ENCODE measurements at places on chromosomes 12 and 14. TPM values are rescaled to one million over a fixed set of nuclear protein-coding genes. Genes with fewer than 3 reads are reported as not detected.

DNA sequence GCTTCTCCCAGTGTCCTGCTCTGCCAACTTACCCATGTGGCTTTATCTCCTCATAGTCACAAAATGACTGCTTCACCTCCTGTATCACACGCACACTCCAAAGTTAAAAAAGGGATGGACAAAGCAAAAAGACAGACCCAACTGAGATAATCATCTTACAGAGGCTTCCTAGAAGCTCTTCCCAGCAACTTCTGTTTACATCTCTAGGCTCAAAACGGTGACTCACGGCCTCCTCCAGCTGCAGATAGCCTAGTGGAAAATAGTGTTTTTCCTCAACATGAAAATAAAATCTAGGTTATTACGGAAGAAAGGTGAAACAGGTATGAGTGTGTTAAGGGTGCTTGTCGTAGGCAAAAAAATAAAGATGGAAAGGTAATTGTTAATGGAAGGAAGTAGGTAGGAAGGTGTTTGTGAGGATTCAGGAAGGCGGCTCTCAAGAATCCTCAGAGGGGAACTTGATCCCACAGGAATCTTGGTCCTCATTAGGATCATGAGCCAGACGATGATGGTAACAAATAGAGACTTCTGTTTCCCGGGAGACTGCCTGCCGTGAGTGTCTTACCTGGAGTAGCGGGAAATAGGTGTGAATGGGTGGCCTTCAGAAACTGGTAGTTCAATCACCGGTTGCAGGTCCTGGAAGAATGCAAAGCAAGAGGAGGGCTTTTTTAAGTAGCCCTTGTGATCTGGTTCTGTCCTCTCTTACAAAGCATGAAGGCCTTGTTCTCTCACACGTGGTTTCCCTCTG, 487.5 kb upstream of the TMEM132C start:
- H3K27ac ChIP-seq = no peak overlapping the region
- no peaks in the 10 kb centered on the region for H3K4me1 ChIP-seq
- peaks cover 10% of the 10 kb centered on the region for H3K27me3 ChIP-seq
- no peak overlapping the region for H3K4me3 ChIP-seq

M6PR gene
- total RNA-seq = 112 TPM

DNA sequence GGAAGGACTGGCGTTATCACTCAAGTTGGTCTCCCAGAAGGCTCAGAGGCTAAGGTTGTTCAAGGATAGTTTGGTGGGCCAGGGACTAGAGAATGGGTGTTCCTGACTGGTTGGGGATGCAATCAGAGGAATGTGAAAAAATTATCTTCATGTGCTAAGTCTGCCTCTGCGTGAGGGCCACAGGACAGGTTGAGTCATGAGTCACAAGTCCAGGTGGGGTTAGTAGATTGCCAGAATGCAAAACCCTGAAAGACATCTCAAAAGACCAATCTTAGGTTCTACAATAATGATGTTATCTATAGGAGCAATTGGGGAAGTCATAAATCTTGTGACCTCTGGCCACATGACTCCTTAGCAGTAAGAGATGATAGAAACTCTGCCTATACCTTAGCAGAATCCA, 220.1 kb upstream of the EEA1 start:
- H3K27ac ChIP-seq = no peak overlapping the region
- no peaks in the 10 kb centered on the region for H3K27me3 ChIP-seq
- H3K4me3 ChIP-seq = no peak overlapping the region
- no peak for DNase-seq
- no peaks in the 10 kb centered on the region for H3K4me1 ChIP-seq

GRCh38 chr12:80717856-80718255, 1.1 kb downstream of the MYF5 start:
- no peak overlapping the region for H3K27ac ChIP-seq
- H3K36me3 ChIP-seq = no peaks in the 10 kb centered on the region
- DNase-seq = no peak
- H3K4me1 ChIP-seq = peaks cover 39% of the 10 kb centered on the region

- no peaks in the 10 kb centered on the region for H3K27me3 ChIP-seq
- no peak overlapping the region for H3K4me3 ChIP-seq
- no peak for DNase-seq
- H3K27ac ChIP-seq = no peak overlapping the region
Measured at GRCh38 chr14:61631045-61631687, 64.1 kb upstream of the HIF1A start.

LRCOL1 gene
- 0.24 TPM for total RNA-seq

BDKRB2 gene
- 0.18 TPM for total RNA-seq

GRCh38 chr14:84874436-84874835, 655.5 kb upstream of the FLRT2 start:
- H3K27me3 ChIP-seq = no peaks in the 10 kb centered on the region
- peak overlapping the region; percentile 48 for H3K27ac ChIP-seq
- no peak for DNase-seq
- peaks cover 11% of the 10 kb centered on the region for H3K4me1 ChIP-seq

DNA sequence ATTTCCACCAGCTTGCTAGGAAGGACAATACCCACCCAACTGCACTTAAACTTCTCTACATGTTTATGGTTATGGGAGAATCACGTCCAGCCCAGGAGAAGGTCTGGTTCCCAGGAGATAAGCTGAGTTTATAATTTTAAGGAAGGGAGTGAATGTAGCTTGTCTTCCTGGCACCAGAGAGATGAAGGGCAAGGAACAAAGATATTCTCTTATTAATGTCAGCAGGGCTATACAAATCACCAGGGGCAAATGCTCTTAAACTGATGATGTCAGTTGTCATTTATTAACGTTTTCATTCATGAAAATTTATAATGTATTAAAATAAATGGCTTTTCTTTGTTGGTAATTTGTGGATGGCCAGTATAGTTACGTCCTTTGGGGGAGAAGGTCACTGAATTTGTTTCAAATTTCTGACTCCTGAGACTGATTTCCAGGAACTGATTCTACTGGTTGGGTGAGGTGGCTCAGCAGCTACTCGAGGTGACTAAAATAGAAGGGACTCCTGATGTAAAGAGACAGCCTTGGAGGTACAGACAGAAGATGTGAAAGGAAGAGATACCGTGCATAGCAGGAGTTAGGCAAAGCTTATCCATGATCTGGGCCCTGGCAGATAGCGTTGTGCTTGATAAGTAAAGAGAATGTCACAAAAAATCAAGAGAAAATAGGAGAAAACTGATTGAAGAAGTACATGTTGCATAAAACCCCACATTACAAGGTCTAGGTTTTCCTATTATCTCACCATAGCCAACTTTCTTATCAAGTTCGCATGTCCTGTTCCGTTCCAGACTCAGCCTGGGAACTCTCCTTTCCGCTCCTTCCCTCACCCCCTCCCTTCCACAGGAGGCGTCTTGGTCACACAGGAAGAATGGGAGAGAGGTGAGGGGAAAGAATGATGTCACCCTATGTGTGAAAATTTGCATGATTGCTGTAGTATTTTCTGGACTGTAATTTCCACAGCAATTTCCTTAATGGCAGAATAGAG, 367.1 kb upstream of the FAR2 start:
- H3K4me1 ChIP-seq = peaks cover 4% of the 10 kb centered on the region
- H3K36me3 ChIP-seq = no peaks in the 10 kb centered on the region
- H3K4me3 ChIP-seq = no peak overlapping the region
- H3K27me3 ChIP-seq = no peaks in the 10 kb centered on the region
- no peak for DNase-seq

DNA sequence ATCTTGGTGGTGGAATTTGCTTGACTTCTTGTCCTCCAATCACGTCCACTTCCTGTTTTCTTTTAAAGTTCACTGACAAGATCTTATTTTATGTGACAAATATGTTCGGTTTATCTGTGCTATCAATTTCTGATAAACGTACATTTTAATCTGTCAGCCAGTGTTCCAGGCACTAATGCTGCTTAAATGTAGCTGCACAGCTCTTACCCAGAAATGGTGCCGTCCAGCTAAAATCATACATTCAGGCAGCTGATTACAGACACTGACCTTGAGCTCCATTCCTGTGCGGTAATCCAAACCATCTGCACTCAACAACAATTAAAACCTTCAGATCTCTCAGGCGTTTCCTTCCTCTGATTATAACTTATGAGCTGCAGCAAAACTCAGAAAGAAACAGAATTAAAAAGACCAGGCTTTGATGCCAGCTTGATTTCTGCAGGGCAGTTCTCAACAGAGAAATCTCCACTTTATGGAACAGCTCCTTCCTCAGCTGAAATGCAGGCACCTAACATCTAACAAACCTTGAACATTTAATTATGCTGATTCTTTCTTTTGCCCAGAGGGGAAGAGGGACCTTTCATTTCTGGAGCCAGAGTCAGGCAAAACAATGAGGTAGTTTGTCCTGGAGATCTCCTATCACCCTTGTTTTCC, 26.4 kb upstream of the RASSF3 start:
- H3K4me1 ChIP-seq = peaks cover 27% of the 10 kb centered on the region
- H3K27ac ChIP-seq = no peak overlapping the region
- peaks cover 30% of the 10 kb centered on the region for H3K27me3 ChIP-seq

DNA sequence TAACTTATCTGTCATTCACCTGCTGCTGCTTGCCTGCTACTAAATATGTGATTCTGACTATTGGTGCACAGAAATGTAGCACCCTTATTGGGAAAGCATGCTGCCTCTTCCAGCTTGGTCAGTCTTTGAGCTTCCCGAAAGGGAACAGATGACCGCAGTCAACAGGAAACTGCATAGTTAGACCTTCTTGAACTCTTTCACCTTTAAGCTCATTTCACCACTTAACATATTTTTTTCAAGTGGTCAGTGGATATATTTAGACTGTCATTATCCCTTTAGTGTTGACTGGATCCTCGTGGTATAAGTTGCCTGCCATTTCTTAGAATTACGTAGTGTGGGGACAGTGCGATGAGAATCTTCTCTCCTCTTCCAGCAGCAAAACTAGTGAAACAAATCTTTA, 224.9 kb downstream of the FBXL14 start:
- DNase-seq = no peak
- no peak overlapping the region for H3K4me3 ChIP-seq
- H3K27me3 ChIP-seq = no peaks in the 10 kb centered on the region
- H3K36me3 ChIP-seq = peaks cover 12% of the 10 kb centered on the region
- H3K27ac ChIP-seq = peak overlapping the region; percentile 1

- no peak for DNase-seq
- no peaks in the 10 kb centered on the region for H3K36me3 ChIP-seq
- H3K4me1 ChIP-seq = no peaks in the 10 kb centered on the region
- H3K27ac ChIP-seq = no peak overlapping the region
Measured at GRCh38 chr12:42267413-42268190, 29.6 kb upstream of the YAF2 start.

PLEKHG7 gene
- total RNA-seq = not detected

SLCO1B1 gene
- total RNA-seq = 0.37 TPM

FOXG1 gene
- 0.09 TPM for total RNA-seq

DNA sequence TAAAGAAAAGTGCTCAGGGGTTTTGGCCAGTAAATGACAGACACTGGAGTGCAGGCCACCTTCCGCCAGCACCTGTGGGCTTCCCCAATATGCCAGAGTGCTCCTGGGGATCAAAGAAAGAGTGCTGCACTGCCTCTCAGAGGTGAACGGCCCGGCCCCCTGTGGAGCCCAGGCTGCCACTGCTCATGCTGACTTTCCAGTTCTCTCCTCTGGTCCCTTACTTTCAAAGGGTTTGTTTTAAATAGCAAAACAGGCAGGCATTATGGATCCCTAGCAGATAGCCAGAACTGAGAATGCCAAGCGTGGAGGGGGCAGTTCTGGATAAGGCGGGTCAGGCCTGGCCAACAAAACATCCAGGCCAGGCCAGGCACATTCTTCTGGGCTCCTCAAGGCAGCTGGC, 59.6 kb downstream of the MDM2 start:
- H3K36me3 ChIP-seq = no peaks in the 10 kb centered on the region
- peaks cover 14% of the 10 kb centered on the region for H3K4me1 ChIP-seq
- DNase-seq = peak; percentile 56
- no peaks in the 10 kb centered on the region for H3K27me3 ChIP-seq

SLC6A15 gene
- total RNA-seq = 27.0 TPM

PIWIL1 gene
- not detected for total RNA-seq

DNA sequence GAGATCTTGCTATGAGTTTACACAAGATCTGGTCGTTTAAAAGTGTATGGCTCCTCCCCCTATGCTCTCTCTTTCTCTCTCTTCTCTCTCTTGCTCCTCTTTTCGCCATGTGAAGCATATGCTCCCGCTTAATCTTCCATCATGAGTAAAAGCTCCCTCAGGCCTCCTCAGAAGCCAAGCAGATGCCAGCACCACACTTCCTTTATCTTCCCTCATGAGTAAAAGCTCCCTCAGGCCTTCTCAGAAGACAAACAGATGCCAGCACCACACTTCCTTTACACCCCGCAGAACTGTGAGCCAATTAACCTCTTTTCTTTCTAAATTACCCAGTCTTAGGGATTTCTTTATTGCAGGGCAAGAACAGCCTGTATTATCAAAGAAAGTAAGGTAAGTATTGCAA, 152.4 kb downstream of the SEC23A start:
- no peaks in the 10 kb centered on the region for H3K27me3 ChIP-seq
- H3K27ac ChIP-seq = no peak overlapping the region
- H3K36me3 ChIP-seq = no peaks in the 10 kb centered on the region
- no peaks in the 10 kb centered on the region for H3K4me1 ChIP-seq
- DNase-seq = no peak
- no peak overlapping the region for H3K4me3 ChIP-seq

- H3K27me3 ChIP-seq = no peaks in the 10 kb centered on the region
- H3K4me1 ChIP-seq = peaks cover 5% of the 10 kb centered on the region
- no peaks in the 10 kb centered on the region for H3K36me3 ChIP-seq
- H3K27ac ChIP-seq = no peak overlapping the region
- H3K4me3 ChIP-seq = no peak overlapping the region
Measured at GRCh38 chr12:3122841-3123678, 45.9 kb downstream of the TSPAN9 start.

- no peaks in the 10 kb centered on the region for H3K36me3 ChIP-seq
- no peak overlapping the region for H3K4me3 ChIP-seq
- no peak for DNase-seq
- no peaks in the 10 kb centered on the region for H3K4me1 ChIP-seq
Measured at GRCh38 chr12:65326616-65327015, 48.1 kb downstream of the MSRB3 start.

DNA sequence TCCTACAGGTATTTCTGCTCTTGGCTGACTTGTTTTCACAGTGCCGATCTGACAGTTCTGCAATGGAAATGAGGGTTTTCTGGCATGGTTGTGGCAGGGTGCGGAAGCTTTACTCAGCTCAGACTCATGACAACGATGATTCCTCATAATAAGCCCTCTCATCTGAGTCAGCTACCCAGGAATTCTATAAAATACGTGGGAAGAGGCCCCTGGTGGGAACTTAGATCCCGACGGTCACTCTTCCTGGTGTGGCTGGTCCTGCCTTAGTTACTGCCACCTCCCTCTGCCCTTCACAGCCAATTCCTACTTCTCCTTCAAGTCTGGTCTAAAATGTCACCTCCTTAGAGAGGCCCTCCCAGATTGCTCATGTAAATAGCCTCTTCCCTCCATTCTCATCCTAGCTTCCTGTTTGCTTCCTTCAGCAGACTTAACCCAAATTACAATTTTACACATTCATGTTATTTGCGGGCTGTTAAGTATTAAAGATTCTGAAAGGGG, 104.2 kb upstream of the MAP1LC3B2 start:
- H3K27ac ChIP-seq = peak overlapping the region; percentile 57
- no peaks in the 10 kb centered on the region for H3K27me3 ChIP-seq
- H3K4me3 ChIP-seq = no peak overlapping the region
- no peak for DNase-seq
- no peaks in the 10 kb centered on the region for H3K36me3 ChIP-seq

DNA sequence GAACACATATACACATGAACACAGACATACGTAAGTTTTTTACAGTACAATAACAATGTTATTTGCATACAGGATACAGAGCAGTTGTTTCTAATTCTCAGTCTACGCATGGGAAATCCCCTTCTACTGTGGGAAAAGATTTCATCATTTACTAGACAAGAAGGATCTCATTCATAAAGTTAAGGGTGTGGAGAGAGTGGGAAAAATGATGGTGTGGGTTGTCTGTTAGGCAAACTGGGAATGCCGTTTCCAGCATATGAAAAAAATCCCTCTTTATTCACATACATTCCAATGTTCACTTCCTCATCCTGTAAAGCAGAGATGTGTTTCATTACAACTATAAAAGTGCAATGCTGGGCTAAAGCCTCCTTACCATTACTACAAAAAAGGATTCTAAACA, 120.9 kb downstream of the SINHCAF start:
- DNase-seq = no peak
- no peaks in the 10 kb centered on the region for H3K27me3 ChIP-seq
